ENCODE measurements at places on chromosomes 2 and 18.

DNA sequence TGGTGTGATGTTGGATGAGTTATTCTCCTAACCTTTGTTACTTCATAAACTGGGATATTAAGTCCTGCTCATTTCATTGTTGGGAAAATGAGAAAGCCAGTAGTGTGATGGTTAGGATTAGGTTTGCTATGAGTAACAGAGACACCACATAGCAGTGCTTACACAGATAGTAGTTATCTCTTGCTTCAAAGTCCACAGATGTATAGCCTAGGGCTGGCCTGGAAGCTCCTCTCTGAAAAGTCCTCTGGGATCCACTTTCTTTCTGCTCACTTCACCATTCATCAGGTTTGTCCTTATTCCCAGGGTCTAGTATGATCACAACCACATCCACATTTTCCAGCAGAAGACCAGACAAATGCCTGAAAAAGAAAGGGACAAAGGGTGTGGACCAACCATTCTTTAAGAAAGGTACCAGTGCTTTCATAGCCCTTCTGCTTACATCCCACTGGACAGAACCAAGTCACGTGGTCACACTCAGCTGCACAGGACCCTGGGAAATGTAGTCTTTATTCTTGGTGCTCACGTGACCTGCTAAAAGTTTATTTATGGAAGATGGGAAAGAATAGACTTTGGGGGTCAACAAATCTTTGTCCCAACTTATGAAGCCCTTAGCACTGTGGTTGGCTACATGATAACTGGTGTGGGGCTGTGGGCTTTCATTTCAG lies 108.9 kb downstream of the INSIG2 start:
- no peak for DNase-seq

DNA sequence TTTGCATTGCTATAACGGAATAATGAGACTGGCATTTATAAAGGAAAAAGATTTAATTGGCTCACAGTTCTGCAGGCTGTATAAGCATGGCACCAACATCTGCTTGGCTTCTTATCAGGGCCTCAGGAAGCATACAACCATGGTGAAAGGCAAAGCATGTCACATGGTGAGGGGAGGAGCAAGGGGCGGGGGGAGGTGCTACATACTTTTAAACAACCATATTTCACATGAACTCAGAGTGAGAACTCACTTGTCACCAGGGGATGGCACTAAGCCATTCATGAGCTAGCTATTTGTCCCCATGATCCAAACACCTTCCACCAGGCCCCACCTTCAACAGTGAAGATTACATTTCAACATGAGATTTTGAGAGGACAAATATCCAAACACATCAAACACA lies 188.7 kb downstream of the MBD5 start:
- DNase-seq = no peak

- DNase-seq = no peak
Observed at GRCh38 chr2:161044095-161044865, 115.9 kb upstream of the TANK start.

- DNase-seq = no peak
Observed at GRCh38 chr2:168194784-168195522, 52.4 kb downstream of the STK39 start.

DNA sequence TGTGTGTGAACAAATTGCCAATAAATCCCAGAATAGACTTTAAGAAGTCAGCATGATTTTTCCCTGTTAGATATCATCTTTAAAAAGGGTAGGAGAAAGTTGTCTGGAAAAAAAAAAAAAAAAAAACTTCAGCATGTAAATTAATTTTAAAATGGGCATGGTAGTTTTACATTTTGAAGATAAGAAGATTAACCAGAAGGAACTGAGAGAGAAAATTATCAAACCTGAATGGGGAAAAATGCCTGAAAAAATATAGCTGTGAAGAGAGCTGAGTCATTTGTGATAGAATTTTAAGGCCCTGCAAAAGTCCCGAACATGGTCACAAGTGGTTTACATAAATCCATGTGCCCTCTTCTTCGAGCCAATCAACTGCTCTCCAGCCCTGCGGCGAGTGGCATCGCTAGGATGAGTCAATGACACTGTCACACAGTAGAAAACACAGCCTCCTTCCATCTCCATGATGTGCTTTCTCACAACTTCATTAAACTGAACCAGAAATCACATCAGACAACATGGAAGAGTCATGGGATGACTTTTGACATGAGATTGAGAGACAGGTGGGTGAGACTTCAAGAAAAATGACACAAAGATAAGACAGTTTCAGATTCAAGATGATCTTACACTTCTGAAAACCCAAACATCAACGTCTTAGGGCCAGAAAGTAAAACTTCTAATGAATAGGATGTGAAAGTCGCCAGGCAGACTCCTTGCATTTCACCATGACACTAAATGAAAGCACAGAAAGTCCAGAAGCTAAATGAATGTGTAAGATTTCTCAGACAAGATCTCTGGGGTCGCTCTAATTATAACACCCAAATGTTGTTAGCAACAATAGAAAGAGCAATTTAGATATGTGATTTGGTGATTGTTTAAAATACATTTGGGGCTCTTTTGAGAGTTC lies 273.0 kb upstream of the ID2 start:
- peak; percentile 31 for DNase-seq

DNA sequence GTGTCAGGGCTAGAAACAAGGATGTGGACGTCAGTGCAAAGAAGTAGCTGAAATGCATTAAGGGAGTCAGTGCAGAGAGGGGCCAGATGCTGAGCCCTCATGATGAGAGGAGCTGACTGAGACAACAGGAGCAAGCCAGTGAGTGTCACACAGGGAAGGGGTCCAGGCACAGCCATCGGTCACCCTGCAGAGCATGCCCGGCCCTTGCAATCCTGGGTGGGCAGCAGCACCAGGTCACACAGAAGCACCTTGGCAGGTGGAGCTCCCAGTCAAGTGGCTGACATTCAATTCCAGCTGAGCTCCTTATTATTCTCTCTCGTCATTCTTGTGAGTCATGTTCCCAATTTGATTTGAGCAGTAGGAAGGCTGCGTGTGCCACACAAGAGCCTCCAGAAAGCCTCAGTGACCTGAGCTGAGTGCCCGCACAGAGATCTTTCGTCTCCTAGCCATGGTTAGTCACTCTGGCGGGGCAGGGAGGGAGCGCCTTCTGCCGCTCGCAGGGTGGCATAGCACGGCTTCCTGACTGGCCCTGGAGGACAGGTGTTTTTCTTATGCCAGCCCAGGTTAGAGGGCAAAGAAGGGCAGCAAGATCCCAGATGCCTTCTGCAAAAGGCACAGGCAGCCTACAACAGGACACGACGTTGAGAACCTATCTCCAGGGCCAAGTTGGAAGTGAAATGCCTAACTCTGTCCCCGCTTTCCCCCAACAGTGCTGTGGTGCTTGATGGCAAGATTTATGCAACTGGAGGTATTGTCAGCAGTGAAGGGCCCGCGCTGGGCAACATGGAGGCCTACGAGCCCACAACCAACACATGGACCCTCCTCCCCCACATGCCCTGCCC lies 220.9 kb downstream of the ATAD2B start:
- no peak for DNase-seq

DNA sequence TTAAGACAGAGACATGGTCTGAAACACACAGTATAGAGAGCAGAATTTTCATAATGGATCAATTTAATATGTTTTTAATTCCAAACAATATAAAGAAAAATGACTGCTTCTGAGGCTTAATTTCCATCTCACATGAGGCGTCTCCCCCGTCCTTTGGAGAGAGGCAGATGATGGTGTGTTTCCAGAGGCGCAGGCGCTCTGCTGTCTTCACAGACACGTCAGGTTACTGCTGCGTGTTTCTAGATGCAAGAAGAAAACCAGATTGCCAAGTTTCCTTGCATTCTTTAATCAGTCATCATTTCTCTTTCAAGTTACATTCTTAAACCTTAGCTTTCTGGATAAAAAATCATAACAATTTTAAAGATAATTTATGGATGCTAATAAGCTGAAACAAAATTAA lies 160.2 kb downstream of the ATP9B start:
- DNase-seq = no peak

DNA sequence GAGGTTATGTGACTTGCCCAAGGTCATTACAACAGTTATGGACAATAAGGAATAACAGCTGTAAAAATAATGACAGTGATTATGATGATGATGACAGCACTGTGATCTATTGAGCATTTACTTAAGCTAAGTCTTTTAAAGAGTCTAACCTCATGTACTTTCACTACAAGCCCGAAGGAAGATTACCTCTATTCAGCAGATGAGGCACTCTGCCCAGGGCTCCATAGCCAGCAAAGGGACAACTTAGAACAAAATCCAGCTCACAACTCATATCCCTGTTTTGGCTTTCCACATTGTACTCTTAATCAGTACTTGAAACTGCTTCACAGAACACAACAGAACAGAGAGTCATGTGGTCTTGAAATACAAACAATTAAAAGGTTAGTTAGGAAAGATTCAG lies 290.2 kb downstream of the ZNF385B start:
- DNase-seq = no peak

- DNase-seq = no peak
Observed at GRCh38 chr18:55861266-55861665, 273.3 kb upstream of the TCF4 start.

GRCh38 chr18:52401236-52401635 lies 61.2 kb downstream of the DCC start:
- DNase-seq = no peak

DNA sequence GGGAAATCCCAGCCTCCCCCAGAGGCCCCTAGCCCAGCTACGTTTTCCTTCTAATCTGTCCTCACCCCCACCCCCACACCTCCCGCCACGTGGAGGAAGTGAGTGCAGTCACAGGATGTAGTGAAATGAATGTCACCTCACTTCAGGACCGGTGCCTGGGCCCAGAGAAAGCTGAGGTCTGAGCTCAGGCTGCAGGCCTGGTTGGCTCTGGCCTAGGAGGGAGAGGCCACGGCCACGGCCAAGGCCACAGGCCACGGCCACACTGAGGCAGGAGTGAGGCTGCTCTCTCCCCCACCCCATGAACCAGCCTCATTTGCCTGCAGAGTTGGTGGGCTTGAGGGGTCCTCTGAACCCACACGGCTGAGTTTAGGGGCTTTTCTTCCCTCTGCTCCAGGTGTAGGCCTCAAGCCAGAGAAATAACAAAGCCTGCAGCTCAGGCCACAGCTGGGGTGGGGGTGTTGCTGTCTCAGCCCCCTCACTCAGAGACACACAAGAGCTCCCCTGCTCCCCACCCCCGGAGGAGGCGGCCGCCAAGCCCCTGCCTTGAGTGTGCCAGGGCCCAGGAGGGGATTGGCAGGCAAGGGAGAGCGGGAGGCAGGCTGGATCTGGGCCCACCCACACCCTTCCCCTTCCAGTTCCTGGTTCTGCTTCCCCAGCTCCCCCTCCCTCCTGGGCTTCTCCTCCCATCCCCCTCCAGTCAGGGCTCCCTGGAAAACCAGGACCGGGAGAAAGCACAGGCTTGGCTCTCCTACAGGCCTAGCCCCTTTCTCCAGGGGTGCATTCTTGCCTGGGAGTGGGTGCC lies 27.0 kb downstream of the DNMT3A start:
- DNase-seq = peak; percentile 76

DNA sequence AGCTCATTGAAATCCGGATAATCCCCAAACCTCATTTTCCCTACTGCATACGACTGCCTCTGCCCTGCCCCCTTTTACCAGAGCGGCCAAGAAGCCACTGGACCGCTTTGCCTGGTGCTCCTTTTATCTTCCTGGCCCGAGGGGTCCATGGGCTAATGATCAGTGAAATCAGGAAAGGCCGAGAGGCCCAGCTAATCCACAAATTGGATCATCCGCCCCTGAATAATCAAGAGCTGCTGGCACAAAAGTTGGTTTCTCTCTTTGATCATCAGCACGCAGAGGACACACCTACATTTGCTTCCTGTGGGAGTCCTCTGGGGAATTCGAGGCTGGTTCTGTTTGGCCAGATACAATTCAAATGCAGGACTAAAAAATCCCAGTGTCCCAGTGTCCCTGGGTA lies 144.5 kb downstream of the INSIG2 start:
- no peak for DNase-seq

GRCh38 chr18:35376393-35376741 lies 770 bp downstream of the ZNF396 start:
- DNase-seq = no peak

GRCh38 chr2:229261599-229261998 lies 9.5 kb downstream of the PID1 start:
- DNase-seq = no peak

DNA sequence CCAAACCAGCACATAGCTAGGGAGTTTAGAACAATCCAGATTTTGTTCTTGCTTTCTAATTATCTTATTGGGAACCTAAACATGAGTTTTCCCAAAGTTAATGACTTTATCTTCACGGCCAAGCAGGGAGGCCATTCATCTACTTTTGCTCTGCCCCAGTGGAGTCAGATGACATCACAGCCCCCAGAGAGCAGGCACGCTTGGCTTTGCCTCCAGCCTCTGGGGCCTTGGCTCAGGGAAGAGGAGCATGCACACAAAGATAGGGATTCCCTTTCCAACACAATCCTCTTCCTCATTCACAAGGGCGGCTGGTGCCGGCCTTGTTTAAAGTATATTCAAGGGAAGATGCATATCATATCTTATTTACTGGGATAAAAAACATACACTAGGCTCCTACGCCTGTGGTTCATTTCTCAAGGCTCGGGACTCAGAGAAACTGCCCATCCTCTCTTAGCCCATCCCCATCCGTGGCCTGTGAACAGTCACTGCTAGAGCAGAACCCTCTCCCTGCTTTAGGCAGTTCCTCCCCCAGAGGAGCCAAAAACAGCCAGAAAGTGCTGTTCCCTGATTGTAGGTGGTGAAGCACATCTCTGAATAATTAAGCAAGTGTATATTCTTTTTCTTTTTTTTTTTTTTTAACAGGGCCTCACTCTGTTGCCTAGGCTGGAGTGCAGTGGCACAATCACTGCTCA lies 21.2 kb downstream of the TGFA start:
- no peak for DNase-seq

- DNase-seq = no peak
Observed at GRCh38 chr2:215415218-215415617, 20.6 kb downstream of the FN1 start.

- no peak for DNase-seq
Observed at GRCh38 chr2:226916669-226917068, 80.8 kb downstream of the RHBDD1 start.

DNA sequence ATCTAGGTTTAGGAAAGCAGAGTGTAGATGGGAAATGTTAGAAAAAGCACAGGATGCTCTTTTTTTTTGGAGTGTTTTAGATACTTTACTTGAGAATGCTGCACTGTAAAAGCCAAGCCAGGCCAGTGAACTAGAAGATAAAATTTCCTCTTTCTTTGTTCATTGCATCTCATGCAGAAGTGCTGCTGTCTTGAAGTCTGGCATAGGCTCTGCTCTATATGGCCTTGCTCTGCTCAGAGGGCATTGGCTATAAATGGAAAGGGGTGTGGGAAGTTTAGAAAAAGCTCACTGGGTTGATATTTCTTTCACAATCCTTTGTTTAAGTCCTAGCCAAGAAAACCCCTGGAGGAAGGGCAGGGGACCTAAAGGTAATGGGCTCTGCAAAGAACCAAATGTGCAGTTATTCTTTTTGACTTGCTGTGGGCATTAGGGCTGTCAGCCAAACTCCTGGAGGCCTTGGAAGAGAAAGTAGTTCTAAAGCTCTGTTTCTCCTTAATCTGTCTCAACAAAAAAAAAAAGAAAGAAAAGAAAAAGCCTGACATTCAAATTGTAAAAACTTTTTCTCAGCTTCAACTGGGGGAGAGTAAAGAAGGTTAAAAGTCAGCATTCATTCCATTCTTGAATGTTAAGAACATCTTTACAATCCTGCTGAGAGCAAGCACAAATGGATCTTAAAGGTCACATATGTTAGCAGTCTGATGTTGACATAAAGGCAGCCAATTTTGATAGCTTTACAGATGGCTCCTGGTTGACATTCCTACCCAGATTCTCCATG lies 338.3 kb downstream of the GULP1 start:
- no peak for DNase-seq
